ENCODE measurements at places on chromosomes 3 and 15. TPM values are rescaled to one million over a fixed set of nuclear protein-coding genes. Genes with fewer than 3 reads are reported as not detected.

- no peak for DNase-seq
Observed at GRCh38 chr3:16987141-16987540, 102.4 kb downstream of the PLCL2 start.

GRCh38 chr3:21117370-21117769 lies 633.6 kb downstream of the ZNF385D start:
- no peak for DNase-seq

GRCh38 chr15:73568564-73569280 lies 64.5 kb downstream of the NPTN start:
- no peak for DNase-seq

- no peak for DNase-seq
Observed at GRCh38 chr3:111923806-111924205, 55.0 kb upstream of the ABHD10 start.

- DNase-seq, result no peak
Observed at GRCh38 chr15:91922646-91923547, 69.4 kb downstream of the SLCO3A1 start.

DNA sequence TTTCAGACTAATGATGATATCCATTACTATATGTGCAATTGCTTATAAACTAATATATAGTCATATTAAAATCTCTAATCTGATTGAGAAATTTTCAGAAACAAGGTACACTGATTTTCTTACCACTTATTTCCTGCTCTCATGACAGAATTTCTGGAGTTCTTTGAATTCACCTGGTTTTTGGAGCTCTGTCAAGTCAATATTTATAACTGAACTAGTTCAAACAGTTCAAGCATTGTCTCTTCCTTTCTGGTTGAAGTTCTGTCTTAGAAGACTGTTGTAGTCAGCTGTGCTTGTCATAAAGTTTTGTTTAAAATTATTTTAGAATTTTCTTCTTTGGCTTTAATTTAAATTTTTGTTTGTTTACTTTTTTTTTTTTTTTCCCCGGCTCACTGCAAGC lies 239.9 kb upstream of the CTDSPL start:
- no peak for DNase-seq

- DNase-seq, result peak; percentile 84
Observed at GRCh38 chr3:98732286-98733052, 30.7 kb upstream of the ST3GAL6 start.

DNA sequence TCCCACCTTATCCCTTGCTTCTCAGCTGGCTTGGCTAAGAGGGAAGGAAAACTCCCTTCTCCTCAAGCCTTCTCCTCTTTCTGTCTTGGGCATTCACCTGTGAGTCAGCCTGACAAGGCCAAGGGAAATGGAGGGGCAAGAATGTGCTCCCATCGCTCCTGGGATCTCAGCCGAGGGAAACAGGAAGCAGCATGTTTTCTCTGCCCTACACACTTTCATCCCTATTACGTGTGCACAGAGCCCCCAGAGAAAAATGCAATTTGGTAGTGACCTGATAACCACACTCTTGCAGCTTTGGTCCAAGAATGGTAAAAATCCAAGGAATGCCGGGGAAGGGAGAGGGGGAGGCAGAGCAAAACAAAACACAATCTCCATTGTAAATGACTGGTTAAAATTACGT lies 32.9 kb upstream of the MTMR10 start:
- DNase-seq, result peak; percentile 58

Gene KBTBD13
- 0.17 TPM for total RNA-seq
